ENCODE measurements at places on chromosomes 12 and 14. TPM values are rescaled to one million over a fixed set of nuclear protein-coding genes. Genes with fewer than 3 reads are reported as not detected.

Gene POTEG
- total RNA-seq, result not detected

Gene TAC3
- not detected for total RNA-seq

Gene SIX6
- total RNA-seq, result not detected

Gene APOLD1
- total RNA-seq, result 9.0 TPM

Gene RIPK3
- total RNA-seq, result 36.5 TPM

Gene OLR1
- total RNA-seq, result not detected
